ENCODE measurements at places on chromosomes 5 and 9.

DNA sequence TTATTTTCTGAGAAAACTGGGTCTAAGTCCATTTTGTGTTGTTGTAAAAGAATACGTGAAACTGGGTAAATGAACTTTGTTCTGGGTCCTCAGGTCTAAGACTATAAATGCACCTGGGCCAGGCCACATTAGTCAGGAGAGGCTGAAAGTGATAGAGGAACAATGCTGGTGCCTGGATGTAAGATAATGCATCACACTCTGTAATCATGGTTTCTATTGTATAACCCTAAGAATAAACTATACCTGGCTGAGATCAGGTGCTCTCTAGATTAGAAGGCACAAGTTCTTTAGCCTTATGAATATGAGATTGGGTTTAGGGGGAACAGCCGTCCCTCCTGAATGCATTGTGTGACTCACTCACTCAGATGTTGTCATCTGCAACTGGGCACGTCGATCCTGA, 675.5 kb downstream of the HTR1A start:
- no peak for DNase-seq

GRCh38 chr5:76595755-76596481, 27.3 kb downstream of the F2RL2 start:
- no peak for DNase-seq

GRCh38 chr5:148267962-148268361, 632 bp upstream of the SPINK13 start:
- DNase-seq: no peak

GRCh38 chr5:158642879-158643278, 456.8 kb downstream of the EBF1 start:
- DNase-seq: no peak

GRCh38 chr9:18668944-18669343, 195.0 kb downstream of the ADAMTSL1 start:
- no peak for DNase-seq

GRCh38 chr5:154850255-154851062, at the start of gene FAXDC2:
Gene FAXDC2, minus strand, starts transcription at chr5:154850603. Its CDS starts 12,425 bp downstream, at chr5:154838178.
- no peak for DNase-seq

- DNase-seq: no peak
Observed at GRCh38 chr5:98933445-98934072, 4.8 kb upstream of the CHD1 start.

DNA sequence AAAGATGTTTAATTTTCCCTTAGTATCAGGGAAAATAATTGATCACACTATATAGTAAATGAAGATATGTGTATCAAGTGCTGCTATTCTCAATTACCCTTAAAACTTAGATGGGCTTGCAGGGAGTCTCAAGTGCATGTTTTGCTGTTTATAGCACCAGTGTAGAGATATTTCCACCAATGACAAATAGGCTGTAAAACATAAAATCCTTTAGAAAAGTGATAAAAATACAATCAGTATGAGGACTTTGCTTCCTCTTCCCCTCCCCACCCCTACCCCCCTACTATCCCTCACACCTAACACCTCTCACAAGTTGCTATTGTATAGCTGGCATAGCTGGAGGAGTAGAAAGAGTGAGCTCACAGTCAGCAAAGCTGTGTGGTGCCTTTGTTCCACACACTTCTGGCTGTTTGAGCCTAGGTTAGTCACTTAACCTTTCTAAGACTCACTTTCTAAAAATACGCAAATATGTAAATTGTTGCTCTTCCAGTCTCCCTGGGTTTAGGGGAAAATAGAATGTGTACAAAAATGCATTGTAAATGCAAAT, 93.1 kb downstream of the PDE4D start:
- no peak for DNase-seq

- DNase-seq: no peak
Observed at GRCh38 chr5:166365164-166365563, 1926.3 kb upstream of the WWC1 start.

- DNase-seq: no peak
Observed at GRCh38 chr5:32420506-32420905, 24.0 kb downstream of the ZFR start.

GRCh38 chr5:40437452-40437861, 242.3 kb upstream of the PTGER4 start:
- DNase-seq: peak; percentile 11

DNA sequence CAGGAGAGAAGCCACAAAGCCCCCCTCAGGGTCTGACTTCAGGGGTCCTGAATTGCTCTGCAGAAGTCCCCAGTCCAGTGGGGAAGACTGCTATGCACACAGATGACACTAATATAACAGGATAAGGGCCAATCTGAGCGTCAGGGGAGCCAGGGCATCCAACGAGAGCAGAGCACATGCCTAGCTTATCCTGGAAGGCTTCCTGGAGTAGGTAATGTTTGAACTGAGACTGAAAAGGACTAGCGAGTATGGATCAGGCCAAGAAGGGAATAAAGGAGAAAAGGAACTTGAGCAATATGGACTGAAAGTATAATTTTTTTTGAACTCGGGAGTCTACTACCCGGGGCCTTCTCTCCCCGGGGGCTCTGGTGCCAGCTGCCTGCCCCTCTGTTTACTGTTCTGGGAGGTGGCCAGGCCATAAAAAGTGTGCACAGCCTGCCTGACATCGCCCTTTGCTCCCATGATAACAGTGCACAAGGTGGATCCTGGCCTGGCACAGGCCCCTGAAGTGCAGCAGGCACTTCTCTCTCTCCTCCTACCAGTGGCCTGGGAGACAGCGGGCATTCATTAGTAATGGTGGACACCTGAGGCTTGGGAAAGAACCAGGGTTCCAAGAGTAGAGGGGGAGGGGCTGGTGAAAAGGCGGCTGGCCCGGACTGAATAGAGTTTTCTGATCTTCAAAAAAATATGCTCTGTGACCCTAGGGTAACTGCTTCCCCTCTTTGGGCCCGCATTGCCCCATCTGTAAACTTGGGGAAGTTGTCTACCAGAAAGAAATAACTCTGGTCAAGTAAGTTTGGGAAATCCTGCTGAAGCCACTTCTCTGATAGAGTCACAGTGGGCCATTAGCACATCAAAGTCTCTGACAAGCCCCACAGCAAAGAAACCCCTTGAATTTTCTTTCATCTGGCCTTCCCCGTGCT, 4.6 kb upstream of the SLC6A7 start:
- no peak for DNase-seq

GRCh38 chr5:82593481-82593880, 315.3 kb upstream of the RPS23 start:
- DNase-seq: no peak

DNA sequence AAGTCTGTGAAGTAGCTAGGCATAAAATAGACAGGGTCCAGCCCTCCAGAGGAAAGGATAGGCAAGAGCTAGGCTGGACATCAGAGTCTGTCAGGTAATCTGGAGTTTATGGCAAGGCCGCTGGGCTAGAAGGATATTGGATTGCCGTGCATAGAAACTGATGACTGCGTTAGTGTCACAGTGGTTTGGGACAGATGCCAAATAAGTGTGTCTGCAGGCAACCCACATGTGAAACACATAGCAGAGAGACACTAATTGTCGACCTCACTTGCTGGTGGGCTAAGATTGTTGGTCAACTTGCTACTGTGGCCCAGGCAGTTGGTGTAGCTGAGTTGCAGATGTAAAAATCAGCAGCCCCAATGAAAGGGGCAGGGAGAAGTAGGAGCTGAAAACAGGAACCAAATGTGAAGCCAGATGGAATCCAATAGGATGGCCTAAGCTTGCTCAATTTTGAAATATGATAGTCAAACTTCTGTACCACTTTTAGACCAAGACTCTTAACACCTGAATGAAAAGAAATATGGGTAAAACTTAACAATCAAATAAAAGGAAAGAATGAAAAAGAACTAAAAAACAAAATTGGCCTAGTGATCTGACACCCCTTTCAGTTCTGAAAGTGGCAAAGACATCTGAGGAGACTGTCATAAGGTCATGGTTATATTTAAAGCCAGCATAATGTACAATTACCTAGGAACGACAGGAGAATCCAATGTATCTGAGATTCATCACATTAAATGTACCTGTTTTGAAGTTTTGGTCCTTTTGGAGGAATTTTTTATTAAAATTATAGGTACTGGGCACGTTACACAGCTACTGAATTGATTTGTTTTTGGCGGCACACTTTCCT, 243.3 kb upstream of the ACTBL2 start:
- DNase-seq: no peak

GRCh38 chr9:91187965-91188344, 173.8 kb downstream of the AUH start:
- no peak for DNase-seq

- DNase-seq: no peak
Observed at GRCh38 chr5:134236318-134236717, 10.4 kb upstream of the PPP2CA start.

Measured in stimulated activated CD8-positive, alpha-beta memory T cell treated with anti-CD3 and anti-CD28 coated beads, Interleukin-7, amount 100 ng/mL, for 1 hour (primary cell).